ENCODE measurements at places on chromosomes 13 and 19.
A peak's percentile ranks its signal among the peaks of the same experiment; 100 is the strongest.

- peaks cover 71% of the 10 kb centered on the region for H3K4me1 ChIP-seq
- H3K4me3 ChIP-seq: no peak overlapping the region
- H3K36me3 ChIP-seq: no peaks in the 10 kb centered on the region
- DNase-seq: no peak
Measured at GRCh38 chr19:10292206-10292788, 2.5 kb downstream of the ICAM5 start.

- no peaks in the 10 kb centered on the region for H3K27me3 ChIP-seq
- no peak overlapping the region for H3K27ac ChIP-seq
- DNase-seq: no peak
- no peaks in the 10 kb centered on the region for H3K4me1 ChIP-seq
Measured at GRCh38 chr13:33138441-33138840, 122.2 kb downstream of the KL start.

DNA sequence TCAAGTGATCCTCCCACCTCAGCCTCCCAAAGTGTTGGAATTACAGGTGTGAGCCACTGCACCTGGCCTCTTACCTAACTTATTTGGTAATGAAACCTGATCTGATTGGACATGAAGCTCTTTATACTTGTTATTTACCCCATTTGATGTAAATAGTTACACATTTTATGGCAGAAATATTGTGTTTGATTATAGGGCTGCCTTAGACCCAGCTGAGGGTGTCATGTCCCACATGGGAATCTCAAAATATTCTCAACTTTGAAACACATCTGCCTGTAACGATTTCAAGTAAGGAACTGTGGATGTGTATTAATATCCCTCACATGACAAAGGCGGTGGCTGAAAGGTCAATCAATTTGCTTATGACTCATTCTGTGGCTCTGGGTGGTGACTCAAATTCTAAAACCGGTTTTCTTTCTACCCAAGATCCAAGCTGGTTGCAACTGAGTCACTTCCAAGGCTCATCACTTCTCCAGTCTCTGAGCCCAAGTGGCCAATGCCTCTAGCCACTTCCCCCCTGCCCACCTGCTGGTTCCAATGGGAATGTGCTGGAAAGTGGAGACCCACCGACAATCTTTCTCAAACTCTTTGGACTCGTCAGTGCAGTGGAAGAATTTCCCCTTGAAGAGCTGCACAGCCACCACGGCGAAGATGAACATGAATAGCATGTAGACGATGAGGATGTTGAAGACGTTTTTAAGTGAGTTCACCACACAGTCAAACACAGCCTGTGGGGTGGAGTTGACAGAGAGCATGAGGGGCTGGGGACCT is 110.9 kb downstream of the IER2 start:
- H3K27me3 ChIP-seq: no peaks in the 10 kb centered on the region
- no peaks in the 10 kb centered on the region for H3K36me3 ChIP-seq
- DNase-seq: no peak
- no peak overlapping the region for H3K27ac ChIP-seq
- H3K4me3 ChIP-seq: no peak overlapping the region

- no peaks in the 10 kb centered on the region for H3K36me3 ChIP-seq
- H3K27ac ChIP-seq: no peak overlapping the region
- H3K27me3 ChIP-seq: peaks cover 55% of the 10 kb centered on the region
- H3K4me3 ChIP-seq: no peak overlapping the region
Measured at GRCh38 chr19:19214892-19215291, 3.1 kb downstream of the NCAN start.

DNA sequence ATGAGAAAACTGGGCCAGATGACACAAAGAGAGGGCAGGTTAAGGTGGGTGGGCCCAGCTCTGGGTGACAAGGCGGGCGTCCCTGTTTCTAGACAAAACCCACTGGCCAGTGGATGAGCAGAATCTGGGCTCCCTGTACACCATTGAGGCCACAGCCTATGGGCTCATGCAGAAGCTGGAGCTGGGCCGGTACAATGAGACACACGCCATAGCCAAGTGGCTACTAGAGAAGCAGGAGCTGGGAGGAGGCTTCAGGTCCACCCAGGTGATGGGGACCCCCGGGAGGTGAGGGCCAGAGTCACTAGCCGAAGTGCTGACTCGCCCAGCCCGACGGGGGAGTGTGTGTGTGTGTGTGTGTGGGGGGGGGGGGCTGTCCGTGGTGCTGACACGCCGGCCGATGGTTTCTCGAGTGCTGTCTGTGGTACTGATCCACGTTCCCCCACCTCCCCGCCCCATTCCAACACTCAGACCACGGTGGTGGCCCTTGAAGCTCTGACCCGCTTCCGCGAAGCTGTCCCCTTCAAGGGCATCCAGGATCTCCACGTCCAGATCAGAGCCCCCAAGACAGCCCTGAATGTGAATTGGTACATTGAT is 24.3 kb upstream of the SHFL start:
- peaks cover 4% of the 10 kb centered on the region for H3K27me3 ChIP-seq
- no peak overlapping the region for H3K4me3 ChIP-seq
- no peaks in the 10 kb centered on the region for H3K36me3 ChIP-seq
- no peak for DNase-seq
- no peaks in the 10 kb centered on the region for H3K4me1 ChIP-seq

- no peaks in the 10 kb centered on the region for H3K36me3 ChIP-seq
- no peak overlapping the region for H3K4me3 ChIP-seq
- DNase-seq: no peak
- no peaks in the 10 kb centered on the region for H3K27me3 ChIP-seq
- no peaks in the 10 kb centered on the region for H3K4me1 ChIP-seq
Measured at GRCh38 chr13:21034603-21035191, 26.7 kb downstream of the LATS2 start.

DNA sequence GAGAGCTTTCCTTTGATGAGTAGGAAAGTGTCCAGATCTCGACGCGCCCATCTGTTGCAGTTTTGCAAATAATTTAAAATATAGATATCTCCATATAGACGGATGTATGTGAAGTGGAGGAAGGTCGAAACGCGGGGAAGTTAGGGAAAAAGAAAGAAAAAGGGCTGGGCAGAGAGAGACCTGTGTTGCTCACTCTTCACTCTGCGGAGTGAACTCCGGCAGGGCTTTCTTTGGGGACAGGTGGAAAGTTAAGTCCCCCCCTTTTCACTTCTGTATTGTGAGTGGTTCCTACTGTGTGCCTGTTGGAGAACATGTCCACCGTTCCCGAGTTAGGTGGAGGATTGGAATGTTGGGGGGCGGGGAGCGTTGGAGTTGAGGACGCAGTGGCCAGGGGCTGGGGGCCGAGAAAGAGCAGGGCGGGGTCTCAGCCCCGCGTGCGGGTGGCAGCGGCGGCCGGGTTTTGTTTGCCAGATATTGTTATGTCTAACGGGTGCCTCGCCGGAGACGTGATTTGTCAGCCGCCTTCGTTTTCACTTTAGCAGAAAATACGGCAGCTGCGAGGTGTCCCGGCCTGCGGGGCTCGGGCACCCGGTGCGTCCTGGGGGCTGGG is 145.1 kb upstream of the ZNF536 start:
- no peak overlapping the region for H3K27ac ChIP-seq
- peaks cover 78% of the 10 kb centered on the region for H3K27me3 ChIP-seq
- no peaks in the 10 kb centered on the region for H3K36me3 ChIP-seq
- H3K4me1 ChIP-seq: no peaks in the 10 kb centered on the region

DNA sequence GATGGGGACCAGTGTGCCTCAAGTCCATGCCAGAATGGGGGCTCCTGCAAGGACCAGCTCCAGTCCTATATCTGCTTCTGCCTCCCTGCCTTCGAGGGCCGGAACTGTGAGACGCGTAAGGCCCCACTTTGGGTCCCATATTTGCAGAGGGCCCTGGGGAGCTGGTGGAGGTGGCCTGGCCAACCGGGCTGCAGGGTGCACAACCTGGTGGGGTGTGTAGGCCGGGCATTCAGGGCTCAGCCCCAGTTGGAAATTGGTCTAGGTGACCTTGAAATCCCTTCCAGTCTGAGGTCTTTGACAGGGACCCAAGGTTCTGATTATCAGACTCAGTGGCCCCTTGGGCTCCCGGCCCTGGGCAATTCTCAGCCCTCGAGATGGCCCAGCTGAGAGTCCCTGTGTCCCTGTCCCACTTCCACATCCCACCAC is 8.3 kb downstream of the F7 start:
- peaks cover 21% of the 10 kb centered on the region for H3K27me3 ChIP-seq
- no peaks in the 10 kb centered on the region for H3K36me3 ChIP-seq
- no peak overlapping the region for H3K27ac ChIP-seq
- H3K4me3 ChIP-seq: no peak overlapping the region

DNA sequence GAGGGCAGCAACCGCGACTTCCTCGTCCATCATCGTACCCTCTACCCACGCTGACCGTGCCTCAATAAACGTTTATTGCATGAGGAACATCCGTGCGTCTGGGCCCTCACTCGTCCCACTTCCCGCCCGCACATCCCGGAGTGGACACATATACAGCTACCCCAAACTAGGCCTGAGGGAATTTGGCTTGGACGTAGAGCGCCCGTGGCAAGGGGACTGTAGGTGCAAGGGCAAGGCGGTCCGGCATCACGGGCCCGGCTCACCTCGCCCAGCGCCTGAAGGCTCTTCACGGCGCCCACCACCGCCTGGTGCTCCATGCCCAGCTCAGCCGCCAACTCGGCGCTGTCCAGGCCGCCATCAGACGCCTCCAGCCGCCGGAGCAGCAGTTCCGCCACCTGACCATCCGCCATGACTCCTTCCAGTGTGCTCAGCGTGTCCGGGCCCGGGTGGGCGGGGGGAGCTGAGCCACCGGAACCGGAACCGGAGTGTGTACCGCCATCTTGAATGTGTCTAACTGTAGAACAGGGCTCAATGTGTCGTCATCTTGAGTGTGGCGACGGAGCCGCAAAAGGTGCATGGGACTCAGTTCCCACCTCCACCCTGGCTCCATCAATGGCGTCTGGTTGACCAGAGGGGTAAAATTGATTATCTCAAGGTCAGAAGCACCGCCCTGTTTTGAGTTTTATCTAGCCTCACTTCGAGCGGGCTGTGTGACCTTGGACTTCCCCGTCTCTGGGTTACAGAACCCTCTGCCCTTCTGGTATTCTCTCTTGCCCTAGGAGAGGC is at the start of gene FARSA:
FARSA (minus strand) TSS at position 425 of the 786 bp plus-strand sequence; CDS start at position 410, 15 bp downstream.
- H3K27ac ChIP-seq: peak within 1 kb of the TSS; percentile 4
- peaks cover 22% of the 10 kb centered on the region for H3K36me3 ChIP-seq
- peak within 1 kb of the TSS; percentile 93 for H3K4me3 ChIP-seq
- peak; percentile 80 for DNase-seq

Data from thymus (tissue), 14 donors.